ENCODE measurements at places on chromosomes 12 and 14.

DNA sequence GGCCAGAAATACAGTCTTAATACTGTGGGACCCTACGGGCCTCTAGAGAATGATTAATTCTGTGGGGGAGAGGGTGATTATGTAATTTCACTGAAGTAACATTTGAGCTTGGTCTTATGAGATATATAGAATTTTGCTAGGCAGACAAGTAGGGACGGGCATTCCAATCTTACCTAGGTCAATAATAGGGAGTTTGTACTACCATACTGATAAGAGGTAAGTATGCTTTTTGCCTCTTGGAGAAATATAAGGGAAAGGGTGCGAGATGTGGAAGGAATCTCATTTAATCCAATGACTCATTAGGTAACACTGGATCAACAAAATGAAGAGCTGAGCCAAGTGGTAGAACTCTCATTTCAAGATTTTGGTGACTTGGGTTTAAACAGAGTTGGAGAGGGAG, 5.2 kb downstream of the RAB5B start:
- DNase-seq: no peak

- no peak for DNase-seq
Measured at GRCh38 chr12:58434726-58435125, 485.6 kb downstream of the LRIG3 start.

DNA sequence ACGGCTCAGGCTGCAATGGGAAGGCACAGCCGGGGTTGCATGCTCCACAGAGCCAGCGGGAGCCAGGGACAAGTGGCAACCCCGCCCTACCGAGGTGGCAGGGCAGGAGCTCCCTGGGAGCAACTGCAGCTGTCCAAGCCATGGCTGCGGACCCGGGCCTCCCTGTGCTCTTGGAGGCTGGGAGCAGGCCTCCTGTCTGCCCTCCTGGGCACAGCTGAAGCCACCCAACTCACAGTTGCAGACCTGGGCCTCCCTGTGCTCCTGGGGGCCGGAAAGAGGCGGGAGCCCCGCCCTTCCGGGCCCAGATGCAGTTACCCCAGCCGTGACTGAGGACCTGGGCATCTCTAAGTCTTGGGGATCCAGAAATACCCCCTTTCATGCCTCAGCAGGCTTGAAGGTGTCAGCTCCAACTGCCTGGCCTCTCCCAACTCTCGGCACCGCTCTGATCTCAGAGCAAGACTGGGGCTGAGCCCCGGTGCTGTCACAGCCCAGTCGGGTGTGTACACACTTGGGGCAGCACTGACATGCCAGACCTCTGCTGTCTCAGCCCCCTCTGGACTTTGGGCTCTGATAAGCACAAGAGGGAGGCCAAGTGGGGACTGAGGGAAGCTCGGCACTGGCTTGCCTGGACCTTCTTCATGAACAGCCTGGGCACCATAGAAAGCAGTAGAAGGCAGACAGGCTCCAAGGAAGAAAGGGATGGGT, 7.5 kb upstream of the RASSF9 start:
- no peak for DNase-seq

- DNase-seq: no peak
Measured at GRCh38 chr14:31690056-31690455, 128.9 kb downstream of the NUBPL start.

DNA sequence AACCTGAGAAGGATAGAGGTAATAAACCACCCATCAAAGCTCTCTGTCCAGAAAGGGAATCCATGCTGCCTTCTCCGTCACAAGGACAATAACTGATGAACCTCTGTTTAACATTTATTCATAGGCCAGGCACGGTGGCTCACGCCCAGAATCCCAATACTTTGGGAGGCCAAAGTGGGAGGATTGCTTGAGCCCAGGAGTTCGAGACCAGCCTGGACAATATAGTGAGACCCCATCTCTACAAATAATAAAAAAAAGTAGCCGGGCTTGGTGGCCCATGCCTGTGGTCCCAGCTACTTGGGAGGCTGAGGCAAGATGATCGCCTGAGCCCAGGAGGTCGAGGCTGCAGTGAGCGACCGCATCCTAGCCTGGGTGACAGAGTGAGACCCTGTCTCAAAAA, 7.1 kb upstream of the FOS start:
- no peak for DNase-seq

DNA sequence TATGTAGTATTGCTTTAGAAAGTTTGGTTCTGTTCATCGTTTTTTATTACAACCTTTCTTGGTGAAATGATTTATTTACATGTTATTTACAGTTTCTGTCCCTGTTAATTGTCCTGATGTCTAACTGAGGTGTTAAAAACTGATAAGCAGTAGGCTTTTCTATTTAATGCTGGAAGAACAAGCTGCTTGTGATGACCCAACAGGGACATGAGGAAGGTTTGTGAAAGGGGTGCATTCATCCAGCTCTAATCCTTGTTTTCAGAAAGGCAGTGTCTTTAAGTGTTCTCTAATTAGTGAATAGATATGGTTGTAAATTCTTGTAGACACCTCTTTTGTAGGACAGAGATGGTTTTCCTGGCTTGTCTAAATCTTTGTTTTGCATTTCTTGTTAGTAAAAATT, 191.4 kb downstream of the FOXA1 start:
- DNase-seq: no peak

DNA sequence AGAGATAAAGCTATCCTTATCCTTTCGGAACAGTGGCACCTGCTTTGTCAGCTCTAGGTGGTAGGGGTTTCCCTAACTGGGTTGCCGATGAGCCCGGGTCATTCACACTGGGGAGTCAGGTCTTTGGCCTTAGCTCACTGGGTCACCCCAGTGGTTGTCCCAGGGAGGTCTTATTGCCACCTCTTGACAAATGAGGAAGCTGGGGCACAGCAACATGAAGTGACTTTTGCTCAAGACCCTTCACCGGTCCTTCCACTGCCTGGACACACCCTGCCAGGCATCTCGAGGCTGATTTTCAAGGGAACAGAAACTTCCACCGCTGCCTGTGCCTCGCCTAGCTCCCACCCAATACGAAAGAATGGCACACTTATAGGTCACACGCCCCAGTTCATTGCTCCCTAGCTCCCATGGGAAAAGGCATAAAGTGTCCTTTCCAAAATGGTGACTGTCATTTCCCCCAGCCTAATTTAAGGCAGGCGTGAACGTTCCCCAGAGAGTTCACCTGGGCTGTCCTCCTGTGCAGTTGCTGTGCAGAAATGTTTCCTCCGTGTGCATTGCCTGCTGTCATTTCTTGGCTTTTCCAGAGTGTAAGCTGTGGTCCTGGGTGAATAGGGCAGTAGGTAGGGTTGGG, 156.1 kb upstream of the CCND2 start:
- no peak for DNase-seq

DNA sequence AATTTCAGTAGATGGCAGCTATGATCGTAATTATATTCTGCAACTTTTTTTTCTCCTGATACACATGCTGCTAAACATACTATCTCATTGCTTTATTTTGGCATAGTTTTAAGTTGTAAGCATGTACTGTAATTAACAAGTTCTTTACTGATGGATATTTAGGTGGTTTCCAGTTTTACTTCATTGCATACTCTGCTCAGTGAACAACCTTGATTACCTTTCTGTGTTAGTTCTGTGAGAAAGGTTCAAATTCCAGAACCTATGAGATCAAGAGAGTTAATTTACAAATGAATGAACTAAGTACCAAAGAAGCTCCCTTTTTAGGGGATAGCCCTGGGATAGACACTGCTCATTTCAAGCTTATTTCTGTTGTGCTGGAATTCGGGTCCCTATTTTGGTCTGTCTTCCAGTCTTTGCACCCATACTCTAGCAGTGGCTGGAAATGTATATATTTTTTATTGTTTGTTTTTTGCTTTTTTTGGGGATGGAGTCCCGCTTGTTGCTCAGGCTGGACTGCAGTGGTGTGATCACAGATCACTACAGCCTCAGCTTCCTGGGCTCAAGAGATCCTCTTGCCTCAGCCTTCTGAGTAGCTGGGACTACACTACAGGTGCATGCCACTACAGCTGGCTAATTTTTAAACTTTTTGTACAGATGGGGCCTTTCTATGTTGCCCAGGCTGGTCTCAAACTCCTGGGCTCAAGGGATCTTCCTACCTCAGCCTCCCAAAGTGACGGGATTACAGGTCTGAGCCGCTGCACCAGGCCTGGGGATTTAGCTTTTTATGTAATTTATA, 10.6 kb downstream of the PAPOLA start:
- DNase-seq: no peak

GRCh38 chr14:42011221-42011620, 404.5 kb downstream of the LRFN5 start:
- DNase-seq: no peak

DNA sequence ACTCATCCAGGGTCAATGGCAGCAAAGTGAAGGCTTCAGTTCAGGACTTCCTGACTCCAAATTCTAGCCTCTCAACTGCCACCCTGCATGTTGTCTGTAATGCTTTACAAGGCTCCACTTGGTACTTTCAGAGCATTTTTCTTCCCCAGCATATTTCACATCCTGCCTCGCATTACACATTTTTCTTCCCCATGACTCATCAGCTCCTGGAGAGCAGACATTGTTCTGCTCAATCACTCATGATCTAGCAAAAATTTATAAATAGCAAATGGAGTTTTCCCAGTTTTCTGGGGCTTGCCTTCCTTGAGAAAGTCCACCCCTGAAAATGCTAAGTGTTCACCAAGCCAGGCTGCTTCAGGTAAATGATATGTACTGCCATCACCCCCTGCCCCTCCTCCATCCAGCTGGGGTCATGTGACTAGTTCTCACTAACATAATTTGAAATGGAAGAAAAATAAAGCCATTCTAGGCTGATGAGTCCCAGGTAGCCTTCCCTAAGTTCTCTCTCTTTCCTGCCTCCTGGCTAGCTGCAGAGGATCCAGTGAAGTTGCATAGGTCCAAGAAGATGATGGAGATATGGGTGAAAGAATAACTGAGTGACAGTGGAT, 69.4 kb downstream of the ARMH4 start:
- peak; percentile 89 for DNase-seq

DNA sequence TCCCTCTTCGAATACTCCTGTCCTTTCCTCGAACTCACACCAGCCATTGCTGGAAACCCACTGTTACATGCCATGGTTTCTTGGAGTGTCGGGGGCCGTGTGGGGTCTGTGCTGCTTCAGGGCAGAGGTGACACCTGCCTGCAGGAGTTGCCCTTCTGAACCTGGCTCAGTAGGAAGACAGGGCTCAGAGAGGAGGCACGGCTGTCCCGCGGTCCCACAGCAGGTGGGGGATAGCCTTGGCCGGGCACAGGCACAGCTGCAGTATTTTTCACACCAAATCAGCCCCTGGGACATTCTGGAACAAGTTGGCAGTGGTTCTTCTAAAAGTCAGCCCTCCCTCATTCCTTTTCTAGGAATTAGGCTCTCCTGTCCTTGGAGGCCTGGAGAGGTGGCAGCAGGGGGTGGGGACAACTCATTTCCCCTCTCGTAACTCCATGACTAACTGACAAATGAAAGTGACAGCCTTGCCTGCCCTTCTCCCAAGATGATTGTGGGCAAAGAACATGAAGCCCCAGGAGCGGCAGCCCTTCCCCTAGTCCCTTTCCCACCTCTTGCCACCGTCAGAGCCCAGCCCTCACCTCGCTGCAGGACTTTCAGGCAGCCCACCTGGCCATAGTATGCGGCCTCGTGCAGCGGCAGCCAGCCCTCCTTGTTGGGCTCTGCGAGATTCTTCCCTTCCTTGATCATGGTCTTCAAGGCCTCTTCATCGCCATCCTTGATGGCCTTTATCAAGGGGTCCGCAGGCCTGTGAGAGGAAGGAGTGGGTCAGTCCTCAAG, 22.4 kb downstream of the ASB2 start:
- DNase-seq: no peak

DNA sequence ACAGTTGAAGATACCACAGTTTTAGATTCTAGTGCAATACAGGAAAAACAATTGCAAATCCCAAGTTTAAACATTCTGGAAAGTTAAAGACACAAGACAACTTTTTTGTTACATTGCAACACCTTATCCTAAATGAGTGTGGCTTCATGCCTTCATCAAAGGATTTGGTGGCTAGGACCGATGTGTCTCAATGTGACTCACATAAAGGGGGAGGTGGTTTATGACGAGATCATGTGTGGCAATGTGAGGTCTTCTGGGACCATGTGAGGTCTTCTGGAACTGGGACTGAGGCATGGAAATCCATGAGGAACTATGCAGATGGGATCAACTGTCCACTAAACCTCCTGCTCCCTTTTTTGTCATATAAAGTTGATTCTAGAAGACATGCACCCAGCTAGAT, 166.2 kb downstream of the PAX9 start:
- no peak for DNase-seq

- DNase-seq: peak; percentile 59
Measured at GRCh38 chr12:106097011-106097410, 41.7 kb downstream of the NUAK1 start.

DNA sequence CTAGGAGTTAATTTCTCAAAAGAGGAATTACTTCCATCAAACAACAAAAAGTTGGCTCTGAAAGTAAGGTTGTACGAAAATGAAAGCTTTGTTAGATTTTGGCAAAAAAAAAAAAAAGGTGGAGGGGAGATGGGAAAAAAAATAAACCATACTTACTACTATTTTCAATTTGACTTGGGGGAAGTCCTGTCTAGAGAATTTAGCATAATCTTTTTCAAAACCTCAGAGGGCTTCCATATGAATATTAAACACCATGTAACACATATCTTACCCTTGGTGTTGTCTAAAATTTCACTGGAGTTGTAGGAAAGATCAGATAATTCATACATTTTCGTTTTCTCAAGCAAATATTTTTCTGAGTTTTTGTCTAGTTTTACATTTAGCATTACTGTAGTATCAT, 17.5 kb downstream of the GRIP1 start:
- DNase-seq: no peak

- no peak for DNase-seq
Measured at GRCh38 chr14:67933266-67933665, 113.7 kb downstream of the RAD51B start.

- DNase-seq: no peak
Measured at GRCh38 chr12:6342140-6342889, 439 bp upstream of the TNFRSF1A start.

DNA sequence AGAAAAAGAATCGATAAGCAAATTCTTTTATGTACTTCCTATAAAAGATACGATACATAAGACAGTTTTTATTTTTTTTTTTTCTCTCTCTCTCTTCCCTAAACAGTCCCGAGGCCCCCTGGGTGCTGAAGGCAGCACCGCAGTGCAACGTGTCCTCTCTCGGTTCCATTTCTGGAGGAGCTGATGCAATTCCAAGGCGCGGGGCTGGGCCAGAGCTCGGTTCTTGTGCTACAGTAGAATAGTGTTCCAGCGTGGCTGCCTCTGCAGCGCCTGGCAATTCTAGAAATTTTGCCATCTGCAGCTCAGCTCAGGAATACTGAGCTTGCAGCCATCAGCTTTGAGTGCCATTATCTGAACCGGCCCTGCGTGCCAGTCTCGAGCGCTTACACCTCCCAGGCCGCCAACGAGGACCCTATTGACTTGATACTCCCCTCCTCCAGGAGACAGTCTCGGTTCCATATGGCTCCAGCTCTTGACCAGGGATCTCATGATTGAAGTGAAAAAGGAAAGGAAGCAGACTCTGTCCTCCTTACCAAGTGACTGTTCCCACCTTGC, 630 bp downstream of the ALDH1L2 start:
- DNase-seq: peak; percentile 42

DNA sequence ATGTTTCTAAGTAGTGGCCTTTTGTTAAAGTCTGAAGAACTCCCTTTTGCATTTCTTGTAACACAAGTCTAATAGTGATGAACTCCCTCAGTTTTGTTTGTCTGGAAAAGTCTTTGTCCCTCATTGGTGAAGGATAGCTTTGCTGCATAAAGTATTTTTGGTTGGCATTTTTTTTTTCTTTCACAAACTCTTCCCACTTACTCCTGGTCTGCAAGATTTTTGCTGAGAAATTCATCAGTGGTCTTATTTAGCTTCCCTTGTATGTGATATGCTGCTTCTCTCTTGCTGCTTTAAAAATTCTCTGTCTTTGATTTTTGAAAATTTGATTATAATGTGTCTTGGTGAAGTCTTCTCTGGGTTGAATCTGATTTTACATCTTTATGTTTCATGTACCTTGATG, 22.7 kb downstream of the TRMT5 start:
- peak; percentile 9 for DNase-seq

- no peak for DNase-seq
Measured at GRCh38 chr14:92967346-92967926, 44.5 kb downstream of the CHGA start.
